ENCODE measurements at places on chromosomes 2 and 18.

DNA sequence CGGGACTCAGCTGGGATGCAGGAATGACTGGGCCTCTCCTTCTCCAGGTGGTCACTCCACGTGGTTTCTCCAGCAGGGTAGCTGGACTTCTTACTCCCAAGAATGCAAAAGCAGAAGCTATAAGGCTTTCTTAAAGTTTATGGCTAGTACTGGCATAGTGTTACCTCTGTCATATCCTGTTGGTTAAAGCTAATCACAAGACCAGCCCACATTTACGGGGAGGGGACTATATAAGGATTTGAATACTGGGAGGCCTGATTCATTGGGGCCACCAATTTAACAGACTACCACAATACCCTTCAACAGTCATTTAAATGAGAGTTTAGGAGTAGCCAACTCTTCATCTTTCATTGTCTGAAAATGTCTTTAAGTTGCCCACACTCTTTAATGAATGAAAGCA, 94.4 kb upstream of the TSPYL6 start:
- DNase-seq, result no peak

- DNase-seq, result no peak
Measured at GRCh38 chr2:133483181-133483580, 85.1 kb downstream of the NCKAP5 start.

DNA sequence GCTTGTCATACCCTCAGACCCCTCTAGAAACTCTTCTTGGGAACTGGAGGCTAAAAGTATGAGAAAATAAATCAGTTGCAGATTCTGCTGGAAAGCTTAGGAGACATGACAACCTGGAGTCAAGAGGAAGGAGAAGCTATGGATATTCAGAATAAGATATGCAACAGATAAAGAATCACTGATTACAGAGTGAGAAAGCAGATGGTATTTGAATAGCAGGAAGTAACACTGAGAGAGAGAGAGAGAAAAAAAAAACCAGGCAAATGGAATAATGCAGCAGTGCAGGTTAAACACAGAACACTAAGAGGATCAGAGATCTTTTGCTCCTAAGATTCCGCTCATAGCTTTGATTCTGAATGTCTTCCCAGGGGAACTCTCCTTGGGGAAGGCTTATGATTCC, 1284.1 kb upstream of the NXPH2 start:
- no peak for DNase-seq

- DNase-seq, result no peak
Measured at GRCh38 chr2:147614471-147614870, 230.4 kb upstream of the ACVR2A start.

DNA sequence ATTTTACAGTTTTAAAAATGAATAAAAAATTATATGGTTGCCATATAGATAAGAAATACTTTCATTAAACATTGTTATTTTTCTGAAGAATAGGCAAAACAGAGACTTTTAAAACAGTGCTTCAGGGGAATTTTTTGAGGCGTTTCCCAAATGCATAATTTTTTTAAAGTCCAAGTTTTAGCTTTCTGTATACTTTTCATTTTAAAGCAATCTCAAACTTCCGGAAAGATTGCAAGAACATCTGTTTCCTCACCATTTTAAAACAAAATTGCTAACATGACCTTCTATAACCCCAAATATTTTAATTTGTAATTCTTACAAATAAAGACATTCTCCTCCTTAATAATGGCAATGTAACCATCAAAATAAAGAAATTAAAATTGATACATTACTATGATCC, 15.1 kb upstream of the MBD2 start:
- DNase-seq, result no peak

DNA sequence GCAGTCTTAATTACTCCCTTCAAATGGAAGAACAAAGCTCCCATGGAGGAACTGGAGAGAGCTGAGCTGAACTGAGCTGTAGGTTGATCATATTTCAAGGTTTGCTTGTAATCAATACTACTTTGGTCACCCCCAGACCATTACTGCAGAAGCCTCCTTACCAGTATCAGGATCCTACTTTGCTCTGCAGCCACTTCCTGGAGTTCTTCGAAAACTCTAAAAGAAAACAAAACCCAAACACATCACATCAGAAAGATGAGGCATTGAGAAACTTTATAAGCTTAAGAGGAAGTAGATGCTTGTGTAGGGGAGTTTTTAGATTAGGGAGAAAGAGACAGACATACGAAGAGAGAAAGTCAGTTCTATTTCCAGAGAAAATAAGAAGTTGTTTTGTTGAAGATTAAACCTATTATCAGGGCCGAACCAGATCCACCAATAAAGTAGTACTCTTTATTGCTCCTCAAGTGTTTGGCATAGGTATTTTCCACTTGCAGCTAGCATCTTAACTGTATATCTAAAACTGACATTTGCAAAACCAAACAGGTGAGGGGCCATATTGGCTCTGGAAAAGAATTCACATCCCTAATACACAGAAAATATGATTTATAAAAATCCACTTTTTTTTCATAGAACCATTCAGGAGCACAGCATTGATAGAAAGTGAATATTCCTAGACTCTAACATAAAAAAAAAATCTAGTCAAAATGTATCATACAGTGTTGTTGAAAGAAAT, 166.9 kb upstream of the KLF7 start:
- DNase-seq, result no peak

DNA sequence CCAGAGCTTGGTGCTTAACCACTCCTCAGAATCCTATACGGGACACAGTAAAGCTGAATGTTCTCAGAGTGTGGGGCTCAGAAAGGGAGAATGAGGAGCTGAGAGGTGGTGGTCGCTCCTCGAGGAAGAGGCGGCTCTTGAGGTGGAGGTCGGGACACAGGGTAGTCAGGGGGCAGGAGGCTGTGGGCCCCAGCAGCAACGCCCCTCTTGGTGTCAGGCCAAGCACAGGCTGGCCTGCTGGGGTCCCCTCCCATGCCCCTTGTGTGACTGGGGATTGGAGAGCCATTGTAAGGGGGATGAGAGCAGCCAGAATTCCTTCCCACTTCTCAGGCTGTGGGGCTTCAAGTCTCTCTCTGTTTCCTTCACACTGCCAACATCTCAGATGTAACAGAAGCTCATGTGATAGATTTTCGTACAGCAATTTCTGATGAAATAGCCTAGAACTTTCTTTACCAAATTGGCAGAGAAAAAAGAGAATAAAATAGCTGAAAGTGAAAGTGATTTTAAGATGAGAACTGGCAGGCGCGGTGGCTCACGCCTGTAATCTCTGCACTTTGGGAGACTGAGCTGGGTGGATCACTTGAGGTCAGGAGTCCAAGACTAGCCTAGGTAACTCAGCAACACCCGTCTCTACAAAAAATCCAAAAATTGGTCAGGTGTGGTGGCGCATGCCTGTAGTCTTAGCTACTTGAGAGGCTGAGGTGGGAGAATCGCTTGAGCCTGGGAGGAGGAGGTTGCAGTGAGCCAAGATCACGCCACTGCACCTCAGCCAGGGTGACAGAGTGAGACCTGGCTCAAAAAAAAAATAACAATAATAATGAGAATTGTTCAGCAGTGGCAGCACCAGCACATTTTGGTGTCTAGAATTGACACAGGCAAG, 61.1 kb upstream of the RPL31 start:
- no peak for DNase-seq

DNA sequence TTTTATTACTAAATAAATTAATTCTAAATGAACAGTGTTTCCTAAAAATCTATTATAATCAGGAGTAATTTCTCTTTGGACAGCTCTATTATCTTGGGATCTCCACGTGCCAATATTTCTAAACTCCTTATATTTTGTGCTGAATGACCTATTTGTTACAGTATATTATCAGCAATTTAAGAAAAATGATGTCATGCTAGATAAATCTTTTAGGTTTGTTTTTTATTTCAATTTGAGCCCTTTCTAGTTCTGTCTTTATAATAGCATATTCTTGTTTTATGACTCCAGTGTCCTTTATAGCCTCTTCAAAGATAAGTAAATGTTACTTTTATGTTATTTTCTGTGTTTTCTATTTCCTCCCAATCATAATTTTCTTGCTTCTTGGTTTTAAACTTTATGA, 269.2 kb downstream of the CCDC102B start:
- DNase-seq, result no peak

- DNase-seq, result no peak
Measured at GRCh38 chr2:75287624-75288316, 88.5 kb upstream of the TACR1 start.

GRCh38 chr18:8701546-8702118, 3.7 kb upstream of the MTCL1 start:
- DNase-seq, result no peak

DNA sequence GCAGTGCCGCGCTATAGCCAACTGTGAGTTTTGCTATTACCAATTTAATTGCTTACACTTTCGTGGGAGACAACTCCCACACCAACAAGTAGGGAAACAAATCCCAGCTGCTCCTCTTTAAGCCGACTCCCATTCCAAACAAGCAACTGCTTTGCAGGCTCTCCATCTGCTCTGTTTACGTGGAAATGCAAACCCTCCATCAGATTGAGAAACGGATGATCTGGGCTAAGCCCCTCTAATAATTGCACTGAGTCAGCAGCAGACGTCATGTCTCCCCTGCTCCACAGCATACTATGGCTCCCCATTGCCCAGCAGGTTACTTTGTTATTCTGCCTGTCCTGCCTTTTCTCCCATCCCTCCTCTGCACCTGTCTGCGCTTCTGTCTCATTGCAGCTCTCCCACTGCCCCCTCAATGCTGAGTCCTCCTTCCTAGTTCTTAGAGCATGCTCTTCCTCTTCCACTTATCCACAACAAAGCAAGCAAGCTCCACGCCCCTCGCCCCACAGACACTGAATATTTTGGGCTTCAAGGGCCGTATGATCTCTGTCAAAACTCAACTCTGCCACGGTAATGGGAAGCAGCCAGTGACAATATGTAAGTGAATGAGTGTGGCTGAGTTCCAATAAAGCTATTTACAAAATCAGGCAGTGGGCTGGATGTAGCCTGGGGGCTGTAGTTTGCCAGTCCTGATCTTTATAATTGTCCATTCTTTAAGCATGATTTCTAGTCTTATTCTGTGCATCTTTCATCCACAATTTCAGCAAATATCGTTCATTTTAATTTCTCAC, 39.5 kb upstream of the ARL4C start:
- DNase-seq, result no peak

- no peak for DNase-seq
Measured at GRCh38 chr2:231050018-231050901, 6.4 kb upstream of the PSMD1 start.

DNA sequence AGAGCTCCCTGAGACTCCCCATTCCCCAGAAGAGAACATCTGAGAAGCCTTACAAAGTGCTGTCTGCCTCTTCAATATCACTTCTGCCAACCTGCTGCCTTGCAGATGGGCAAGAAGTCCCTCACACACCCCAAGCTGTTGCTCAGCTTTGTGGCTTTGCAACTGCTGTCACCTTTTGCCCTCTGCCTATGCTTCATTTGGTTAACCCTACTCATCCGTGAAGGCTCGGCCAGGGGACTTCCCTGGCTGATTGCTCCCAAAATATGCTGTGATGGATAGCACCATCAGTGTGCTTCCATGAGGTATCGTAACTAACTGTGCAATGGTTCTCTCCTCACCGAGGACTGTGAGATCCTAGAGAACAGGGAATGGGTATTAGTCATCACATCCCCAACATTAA, 88.9 kb upstream of the CYP1B1 start:
- no peak for DNase-seq

DNA sequence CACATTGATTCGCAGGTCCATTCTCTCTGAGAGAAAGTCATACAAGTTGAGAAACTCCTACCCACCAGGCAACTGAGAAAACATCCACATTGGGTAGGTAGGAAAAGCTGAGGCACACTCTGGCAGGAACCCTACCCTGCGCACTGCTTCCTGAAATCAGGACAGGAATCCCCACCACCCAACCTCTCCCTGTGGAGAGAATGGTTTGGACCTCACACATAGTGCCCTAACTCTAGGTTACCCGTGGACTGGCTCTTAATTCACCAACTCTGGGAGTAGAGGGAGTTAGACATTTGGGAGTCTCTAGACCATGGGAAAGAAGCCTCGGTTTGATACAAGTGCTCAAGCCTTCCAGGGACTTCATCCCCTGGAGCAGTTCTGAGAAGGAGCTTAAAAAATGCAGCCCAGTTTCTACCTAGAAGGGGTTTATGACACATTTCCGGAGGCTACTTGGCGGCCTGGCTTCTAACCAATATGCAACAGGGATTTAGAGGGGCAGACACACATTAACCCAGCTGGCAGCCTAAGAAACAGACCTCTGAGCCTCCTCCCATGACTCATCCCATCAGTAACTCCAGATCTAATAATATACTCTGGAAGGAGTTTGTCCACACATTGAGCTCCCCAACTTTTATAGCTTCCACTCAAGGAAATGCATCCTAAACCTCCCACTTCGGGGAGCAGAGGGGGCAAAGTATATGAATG, 136.7 kb downstream of the EML6 start:
- no peak for DNase-seq

DNA sequence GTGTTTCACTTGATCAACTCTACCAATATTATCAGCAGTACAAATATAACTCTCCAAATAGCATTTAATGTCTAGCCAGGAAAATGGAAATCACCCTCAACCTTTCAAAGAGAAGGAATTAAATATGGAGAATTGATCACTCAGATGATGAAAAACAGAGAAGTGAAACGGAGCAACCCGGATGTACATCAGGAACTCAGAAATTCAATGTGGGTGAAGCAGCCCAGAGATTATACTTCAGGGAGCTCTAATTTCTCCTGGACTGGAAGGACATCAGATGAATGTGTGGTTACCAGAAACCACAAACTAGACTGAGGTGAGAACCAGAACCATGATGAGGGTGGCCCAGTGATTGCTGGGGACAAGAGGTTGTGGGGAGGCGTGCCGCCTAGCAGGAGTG, 35.5 kb upstream of the COBLL1 start:
- no peak for DNase-seq

Data from esophagus muscularis mucosa (tissue), 4 donors.